ENCODE measurements at places on chromosomes 7 and 10. TPM values are rescaled to one million over a fixed set of nuclear protein-coding genes. Genes with fewer than 3 reads are reported as not detected.

Gene AKR1C4
- not detected for total RNA-seq

Gene ANXA8
- total RNA-seq: 1.6 TPM

Gene CDC14C
- total RNA-seq: not detected

Gene SRRM3
- 4.4 TPM for total RNA-seq

Gene RNF133
- total RNA-seq: 1.2 TPM
